Inflammatory macrophage treated with lipopolysaccharide for 1 hour (primary cell): ENCODE measurements at places on chromosomes 13 and 19.

- no peak for DNase-seq
These were observed 4.1 kb downstream of the ARHGEF1 start for GRCh38 chr19:41886761-41887710.

DNA sequence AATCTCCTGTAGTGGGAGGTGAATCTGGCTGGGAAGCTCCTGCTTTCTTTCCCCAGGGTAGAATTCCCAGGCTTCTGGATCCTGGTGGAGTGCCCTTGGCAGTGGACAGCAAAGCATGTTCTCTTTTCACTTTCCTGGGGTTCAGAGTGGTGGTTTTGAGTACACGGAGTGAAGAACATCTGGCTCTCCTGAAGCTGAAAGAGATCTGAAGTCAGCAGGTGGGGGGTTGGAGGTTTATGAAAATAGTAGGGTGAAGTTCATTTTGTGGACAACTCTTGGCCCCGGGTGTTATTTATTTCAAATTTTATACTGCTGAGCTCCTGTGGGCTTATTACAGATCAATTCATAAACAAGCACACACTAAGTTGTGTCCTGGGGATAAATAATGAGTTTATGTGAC is 497.3 kb downstream of the KLF5 start:
- no peak for DNase-seq

- DNase-seq: no peak
These were observed 3.2 kb downstream of the NTF4 start for GRCh38 chr19:49061445-49061844.

- no peak for DNase-seq
These were observed 148.1 kb downstream of the USP12 start for GRCh38 chr13:27023385-27024073.

DNA sequence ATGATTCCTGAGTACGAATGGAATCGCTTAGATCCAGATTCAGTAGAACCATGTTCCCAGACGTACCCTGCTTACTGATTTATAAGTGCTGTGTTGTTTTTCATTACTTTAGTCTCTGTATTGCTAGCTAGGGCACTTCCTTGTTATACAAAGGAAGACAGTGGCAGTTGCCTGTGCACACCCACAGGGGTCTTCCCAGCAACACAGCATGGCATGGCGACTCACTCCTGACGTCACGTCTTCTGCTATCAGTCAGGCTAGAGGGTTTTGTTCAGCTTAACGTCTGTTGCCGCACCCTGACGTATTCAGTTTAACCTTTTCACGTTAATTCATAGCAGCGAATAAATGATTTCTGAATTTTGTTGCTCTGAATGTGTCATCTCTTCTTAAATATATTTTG is 295.1 kb downstream of the MYO16 start:
- no peak for DNase-seq

DNA sequence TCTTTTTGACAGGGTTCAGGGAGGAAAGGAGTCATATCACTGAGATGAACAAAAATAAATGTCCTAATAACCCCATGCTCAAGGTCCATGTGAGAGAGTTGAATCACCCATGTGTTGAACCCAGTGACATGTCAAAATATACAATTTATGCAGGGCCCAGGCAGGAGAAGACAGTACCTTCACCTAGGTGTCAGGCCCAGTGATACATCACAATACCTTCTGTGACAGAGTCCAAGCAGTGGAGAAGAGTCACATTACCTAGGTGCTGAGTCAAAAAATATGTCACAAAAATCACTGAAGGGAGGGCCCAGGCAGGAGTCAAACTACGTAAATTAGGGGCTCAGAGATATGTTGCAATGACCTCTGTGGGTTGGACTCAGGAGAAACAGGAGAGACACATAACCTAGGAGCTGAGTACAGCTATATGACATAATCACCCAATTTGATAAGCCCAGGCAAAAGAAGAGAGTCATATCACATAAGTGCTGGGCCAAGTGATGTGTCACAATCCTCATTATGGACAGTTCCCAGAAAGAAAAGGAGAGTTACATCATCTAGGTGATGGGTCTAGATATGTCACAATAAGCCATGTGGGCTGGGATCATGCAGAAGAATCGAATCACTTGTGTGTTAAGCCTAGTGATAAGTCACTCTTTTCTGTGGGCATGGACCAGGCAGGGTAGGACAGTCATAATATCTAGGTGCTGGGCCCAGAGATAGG is 13.8 kb upstream of the ZNF724 start:
- peak; percentile 86 for DNase-seq

- DNase-seq: no peak
These were observed 12.4 kb downstream of the JAK3 start for GRCh38 chr19:17835182-17836006.

DNA sequence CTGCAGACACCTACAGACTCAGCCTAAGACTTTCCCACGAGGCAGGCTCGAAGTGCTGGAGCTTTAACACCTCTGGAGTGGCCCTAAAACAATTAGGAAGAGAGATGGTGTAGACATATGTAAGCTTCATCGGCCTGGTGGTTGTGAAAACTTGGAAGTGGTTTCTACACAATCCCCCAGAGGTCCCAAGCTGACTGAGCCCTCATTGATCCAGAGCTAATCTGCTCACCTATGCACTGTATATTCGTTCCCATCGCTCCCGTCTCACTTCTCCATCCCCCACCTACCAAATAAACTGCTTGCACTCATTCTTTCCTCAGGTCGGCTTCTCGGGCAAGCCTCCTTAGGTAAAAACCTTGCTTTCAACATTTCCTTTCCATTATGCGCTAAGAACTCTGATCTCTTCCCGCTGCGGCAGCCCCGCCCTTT is 767 bp upstream of the ZNF793 start:
- DNase-seq: no peak

GRCh38 chr19:51339313-51339686 is 2.6 kb downstream of the VSIG10L start:
- no peak for DNase-seq
